ENCODE measurements at places on chromosomes 6 and 20.

GRCh38 chr6:43509984-43510826 lies at the start of gene LRRC73:
TSS of gene LRRC73 (minus strand) at chr6:43510346. CDS start at chr6:43509785, 561 bp downstream.
- DNase-seq: peak; percentile 70

GRCh38 chr6:14384175-14384949 lies 266.8 kb downstream of the CD83 start:
- no peak for DNase-seq

DNA sequence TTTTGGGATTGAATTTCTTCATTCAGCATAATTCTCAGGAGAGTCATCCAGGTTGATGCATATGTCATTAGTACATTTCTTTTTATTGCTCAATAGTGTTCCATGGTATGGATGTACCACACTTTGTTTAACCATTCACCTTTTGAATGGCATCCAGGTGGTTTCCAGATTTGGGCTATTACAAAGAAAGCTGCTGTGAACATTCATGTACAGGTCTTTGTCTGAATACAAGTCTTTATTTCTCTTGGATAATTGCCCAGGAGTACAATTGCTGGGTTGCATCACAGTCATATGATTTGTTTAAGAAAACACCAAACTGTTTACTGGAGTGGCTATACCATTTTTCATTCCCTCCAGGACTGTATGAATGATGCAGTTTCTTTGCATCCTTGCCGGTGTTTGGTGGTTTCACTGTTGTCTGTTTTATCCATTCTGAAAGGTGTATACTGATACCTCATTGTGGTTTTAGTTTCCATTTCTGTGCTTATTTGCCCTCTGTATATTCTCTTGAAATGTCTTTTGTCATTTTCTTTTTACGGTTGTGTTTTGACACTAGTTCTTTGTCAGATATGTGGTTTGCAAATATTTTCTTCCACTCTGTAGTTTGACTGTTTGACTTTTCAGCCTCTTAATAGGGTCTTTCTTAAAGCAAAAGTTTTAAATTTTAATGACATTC lies 8.8 kb downstream of the CDKAL1 start:
- peak; percentile 50 for DNase-seq

- peak; percentile 42 for DNase-seq
Observed at GRCh38 chr6:44456070-44456965, 68.8 kb downstream of the CDC5L start.

- DNase-seq: peak; percentile 4
Observed at GRCh38 chr6:157449610-157450009, 68.6 kb downstream of the ZDHHC14 start.

Measured in fibroblast of the conjunctiva (primary cell).